ENCODE measurements at places on chromosomes 2 and 18.

DNA sequence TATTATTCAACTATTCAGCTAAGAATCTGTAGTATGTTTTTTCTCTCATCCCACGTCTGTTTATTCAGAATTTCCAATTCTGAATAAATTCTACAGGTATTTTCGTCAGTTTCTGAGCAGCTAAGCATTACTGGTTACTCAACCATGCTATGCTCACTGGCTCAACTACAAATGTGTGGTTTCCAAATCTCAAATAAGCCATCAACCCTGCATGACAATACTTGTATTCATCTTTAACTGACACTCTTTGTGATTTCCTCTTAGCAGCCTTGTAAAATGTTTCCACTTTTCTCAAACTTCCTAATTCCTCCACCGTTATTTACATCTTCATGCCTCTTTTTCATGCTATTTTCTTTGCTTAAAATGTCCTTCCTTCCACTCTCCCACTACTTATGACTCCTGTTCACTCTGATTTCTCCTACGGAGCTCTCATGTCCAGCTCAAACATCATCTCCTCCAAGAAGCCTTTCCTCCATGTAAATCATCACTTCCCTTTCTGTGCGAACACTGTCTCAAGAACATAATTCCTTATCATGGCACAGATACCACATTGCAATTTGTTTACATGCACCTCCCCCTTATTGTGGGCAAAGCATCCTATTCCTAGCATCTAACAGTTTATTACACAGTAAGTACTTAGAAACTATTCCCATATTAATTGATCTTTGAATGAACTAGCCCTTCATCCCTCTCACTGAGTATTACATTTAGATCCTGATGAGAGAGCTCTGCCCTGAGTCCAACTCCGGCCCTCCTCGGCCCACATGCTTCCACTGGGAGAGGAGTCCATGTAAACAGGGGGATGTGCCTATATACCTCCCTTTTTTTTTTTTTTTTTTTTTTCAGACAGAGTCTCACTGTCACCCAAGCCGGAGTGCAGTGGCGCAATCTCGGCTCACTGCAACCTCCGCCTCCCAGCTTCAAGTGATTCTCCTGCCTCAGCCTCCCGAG lies 10.5 kb downstream of the CCDC88A start:
- no peak for DNase-seq

- no peak for DNase-seq
These were observed 11.3 kb downstream of the TMEM247 start for GRCh38 chr2:46490521-46491141.

- peak; percentile 80 for DNase-seq
These were observed at the start of gene SLC35F5 for GRCh38 chr2:113756355-113757137. Gene SLC35F5 (minus strand): TSS chr2:113756642. CDS start chr2:113756409, 233 bp downstream.

- DNase-seq: no peak
These were observed 34.4 kb downstream of the VPS54 start for GRCh38 chr2:63984606-63985359.

DNA sequence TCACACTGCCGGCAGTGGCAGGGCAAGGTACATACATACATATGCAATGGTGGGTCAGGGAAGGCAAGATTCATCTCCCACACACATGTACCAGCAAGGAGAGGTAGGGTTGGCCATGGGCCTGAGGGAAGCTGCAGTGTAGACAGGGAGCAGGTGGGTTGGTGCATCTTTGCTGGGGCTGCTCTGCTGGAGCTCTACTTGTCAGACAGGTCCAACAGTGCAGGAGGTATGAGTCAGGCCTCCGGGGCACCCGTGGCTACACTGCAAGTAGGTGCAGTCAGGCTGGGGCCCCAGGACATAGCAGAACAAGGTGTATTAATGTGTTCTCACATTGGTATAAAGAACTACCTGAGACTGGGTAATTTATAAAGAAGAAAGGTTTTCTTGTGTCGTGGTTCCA lies 281.1 kb upstream of the COL3A1 start:
- no peak for DNase-seq

DNA sequence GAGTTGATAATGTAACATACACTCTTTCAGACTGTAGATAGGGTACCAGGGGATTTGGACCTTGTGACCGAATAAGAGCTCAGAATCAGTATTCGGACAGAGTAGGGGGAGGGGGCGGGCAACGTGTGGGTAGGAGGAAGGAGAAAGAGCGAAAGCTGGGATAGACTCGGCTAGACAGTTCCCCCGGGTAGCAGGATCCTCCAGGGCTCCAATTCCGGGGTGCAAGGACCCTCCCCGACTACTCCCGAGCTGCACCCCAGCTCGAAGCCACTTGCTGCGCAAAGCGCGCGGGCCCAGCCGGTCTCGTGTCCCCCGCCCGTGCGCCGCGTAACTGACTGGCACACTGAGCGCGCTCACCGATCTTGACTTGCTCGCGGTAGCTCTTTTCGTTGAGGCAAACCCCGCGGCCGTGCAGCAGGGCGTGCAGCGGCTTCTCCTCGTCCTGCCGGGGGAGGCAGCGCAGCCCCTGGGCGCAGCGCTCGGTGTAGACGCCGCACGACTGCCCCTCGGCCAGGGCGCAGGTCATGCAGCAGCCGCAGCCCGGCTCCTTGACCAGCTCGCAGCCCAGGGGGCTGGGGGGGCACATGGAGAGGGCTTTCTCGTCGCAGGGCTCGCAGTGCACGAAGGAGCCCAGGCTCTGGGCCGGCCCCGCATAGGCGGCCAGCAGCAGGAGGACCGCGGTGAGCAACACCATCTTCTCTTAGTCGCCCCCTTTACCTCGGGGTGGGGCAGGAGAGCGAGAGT lies 1.1 kb downstream of the IGFBP5 start:
- DNase-seq: no peak

GRCh38 chr2:157291018-157291417 lies 33.5 kb downstream of the GALNT5 start:
- no peak for DNase-seq

- DNase-seq: no peak
These were observed 1433.8 kb upstream of the SLC39A10 start for GRCh38 chr2:194223218-194223617.

- DNase-seq: no peak
These were observed 522.0 kb upstream of the FAM98A start for GRCh38 chr2:34121076-34121475.

DNA sequence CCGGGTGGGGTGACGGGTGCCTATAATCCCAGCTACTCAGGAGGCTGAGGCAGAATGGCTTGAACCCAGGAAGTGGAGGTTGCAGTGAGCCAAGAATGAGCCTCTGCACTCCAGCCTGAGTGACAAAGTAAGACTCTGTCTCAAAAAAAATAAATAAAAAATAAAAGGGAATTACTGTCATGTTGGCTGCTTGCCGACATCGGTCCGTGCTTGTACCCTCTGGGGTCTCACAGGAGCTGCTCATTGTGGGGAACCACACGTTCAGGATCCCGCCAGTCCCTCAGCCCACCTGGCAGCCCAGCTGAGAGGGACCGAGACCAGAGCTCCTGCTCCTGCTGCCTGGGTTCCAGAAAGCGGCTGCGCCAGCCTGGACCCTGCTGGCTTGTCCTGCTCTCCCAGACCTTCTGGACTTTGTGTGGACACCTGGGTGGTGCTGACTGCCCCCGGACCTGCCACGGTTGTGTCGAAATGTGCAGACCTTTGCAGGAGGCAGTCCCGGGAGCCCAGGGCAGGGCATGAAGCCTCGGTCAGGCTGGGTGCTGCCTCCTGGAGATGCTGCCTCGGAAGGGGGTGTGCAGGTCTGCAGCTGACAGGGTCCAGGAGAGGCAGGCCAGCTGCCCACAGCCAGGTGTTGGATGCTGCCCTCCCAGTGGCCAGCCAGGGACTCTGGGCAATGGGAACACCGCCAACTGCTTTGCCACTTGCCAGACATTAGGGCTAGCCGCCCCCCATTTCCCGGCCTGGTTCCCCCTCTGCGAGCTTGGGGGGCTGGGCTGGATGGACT lies 16.4 kb downstream of the KLF11 start:
- no peak for DNase-seq

DNA sequence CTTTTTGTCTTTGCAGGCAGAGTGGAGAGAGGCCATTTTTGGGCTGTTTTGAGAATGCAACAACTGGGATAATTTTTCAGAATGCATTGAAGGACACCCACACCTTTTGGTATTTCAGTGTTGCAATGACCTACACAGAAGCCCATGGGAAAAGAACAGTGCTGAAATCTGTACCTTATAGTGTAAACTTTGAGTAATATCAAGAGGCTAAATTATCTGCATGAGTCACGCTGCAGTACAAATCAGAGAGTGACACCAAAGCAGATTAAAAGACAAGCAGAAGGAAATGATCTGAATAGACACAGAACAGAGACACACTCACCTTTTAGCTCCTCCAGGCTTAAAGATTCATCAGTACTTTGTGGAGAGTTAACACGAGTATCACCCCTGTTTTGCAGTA lies 265.3 kb downstream of the PAX3 start:
- DNase-seq: no peak

- no peak for DNase-seq
These were observed 126.8 kb downstream of the CDH20 start for GRCh38 chr18:61459896-61460648.

GRCh38 chr2:140801311-140801710 lies 1329.5 kb downstream of the LRP1B start:
- DNase-seq: no peak

DNA sequence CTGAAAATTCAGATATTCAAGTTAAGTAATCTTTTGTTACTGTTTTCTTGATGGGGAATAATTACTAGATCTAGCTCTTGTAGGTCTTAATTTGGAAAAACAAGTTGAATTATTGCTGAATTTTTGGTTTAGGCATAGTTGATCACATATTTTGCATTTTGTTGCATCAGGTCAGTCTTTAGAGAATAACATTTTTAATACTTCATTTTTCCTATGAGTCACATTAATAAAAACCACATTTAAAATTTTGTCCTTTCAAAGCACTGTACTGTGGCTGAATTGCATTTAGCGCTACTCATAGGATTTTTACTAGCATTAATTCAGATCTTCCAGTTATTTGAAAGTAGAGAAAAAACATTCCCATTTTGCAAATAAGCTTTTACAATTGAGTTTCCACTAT lies 23.2 kb downstream of the MAP4K4 start:
- DNase-seq: no peak

DNA sequence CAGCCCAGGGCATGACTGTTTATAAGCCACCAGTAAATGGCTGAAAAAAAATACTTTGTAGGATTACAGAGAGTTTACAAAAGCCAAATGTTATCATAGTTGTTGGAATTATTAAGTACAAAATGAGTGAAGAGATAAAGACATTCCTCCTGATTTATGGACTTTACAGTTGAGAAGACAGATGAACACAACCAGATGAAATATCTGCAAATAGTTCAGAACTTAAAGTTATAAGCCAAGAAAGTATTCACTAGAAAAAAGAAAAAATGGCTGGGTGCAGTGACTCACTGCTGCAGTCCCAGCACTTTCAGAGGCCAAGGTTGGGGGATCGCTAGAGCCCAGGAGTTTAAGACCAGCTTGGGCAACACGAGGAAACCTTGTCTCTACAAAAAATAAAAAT lies 11.2 kb downstream of the PMAIP1 start:
- no peak for DNase-seq

- no peak for DNase-seq
These were observed 36.1 kb upstream of the MPPE1 start for GRCh38 chr18:11944252-11944651.

DNA sequence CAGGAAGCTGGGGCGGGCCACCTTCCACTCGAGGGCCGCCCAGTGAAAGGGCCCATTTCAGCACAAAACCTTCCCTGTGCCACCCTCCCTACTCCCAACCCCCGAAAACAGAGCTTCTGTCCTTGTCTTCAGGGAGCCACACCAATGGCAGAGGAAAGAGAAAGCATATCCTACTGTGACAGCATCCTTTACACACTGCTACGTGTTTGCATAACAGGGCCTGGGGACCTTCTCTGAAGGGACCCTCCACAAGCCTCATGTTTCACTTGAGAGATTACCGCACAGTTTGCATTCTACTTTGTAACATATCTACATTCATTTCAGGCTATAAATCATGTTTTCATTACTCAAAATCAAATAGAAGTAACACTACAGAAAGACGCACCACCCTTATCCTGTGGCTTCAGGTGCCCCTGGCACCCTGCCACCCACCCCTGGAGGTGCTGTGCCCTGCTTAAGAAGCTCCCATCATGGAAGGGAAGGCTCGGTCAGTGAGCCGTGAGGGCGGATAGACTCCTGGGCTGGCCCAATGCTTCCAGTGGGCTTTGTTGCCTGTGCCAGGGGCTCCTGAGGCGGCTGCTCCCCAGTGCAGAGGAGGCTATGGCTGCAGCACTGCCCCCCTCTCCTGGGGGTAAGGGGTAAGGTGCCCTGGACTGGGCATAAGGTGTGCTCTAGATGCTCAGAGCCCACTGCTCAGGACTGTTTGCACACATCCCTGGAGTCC lies 52.0 kb downstream of the EIPR1 start:
- no peak for DNase-seq

DNA sequence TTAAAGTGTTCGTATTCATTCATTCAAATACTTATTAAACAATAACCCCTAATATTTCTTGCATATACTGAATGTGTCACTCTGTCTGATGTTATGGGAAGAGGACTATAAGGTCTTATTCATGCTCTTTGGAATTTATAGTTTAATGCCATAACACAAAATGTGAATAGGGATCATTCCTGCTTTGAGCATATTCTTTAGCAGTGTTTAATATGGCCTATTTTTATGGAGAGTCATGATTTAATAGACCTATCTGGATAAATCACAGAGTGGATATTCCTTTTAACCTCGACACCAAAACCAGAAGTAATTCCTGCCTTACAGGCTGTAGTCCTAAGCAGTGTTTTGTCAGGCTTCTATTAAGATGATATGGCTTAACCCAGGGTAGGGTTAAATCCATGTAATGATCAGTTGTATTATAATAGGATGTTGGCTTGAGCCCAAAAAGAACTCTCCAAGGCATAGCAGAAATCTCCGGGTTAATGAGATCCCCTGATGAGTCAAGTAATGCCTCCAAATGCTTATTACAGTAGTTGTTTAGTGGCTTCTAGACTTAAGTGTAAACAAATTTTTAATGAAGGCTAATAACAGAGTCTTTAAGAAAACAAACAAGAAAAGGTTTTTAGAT lies 54.3 kb downstream of the GULP1 start:
- DNase-seq: no peak

GRCh38 chr18:10453261-10453805 lies 1.1 kb upstream of the APCDD1 start:
- DNase-seq: no peak

- no peak for DNase-seq
These were observed 1.6 kb upstream of the SLC66A2 start for GRCh38 chr18:79952996-79953559.

- DNase-seq: no peak
These were observed 51.4 kb downstream of the TRAPPC12 start for GRCh38 chr2:3430740-3431490.

DNA sequence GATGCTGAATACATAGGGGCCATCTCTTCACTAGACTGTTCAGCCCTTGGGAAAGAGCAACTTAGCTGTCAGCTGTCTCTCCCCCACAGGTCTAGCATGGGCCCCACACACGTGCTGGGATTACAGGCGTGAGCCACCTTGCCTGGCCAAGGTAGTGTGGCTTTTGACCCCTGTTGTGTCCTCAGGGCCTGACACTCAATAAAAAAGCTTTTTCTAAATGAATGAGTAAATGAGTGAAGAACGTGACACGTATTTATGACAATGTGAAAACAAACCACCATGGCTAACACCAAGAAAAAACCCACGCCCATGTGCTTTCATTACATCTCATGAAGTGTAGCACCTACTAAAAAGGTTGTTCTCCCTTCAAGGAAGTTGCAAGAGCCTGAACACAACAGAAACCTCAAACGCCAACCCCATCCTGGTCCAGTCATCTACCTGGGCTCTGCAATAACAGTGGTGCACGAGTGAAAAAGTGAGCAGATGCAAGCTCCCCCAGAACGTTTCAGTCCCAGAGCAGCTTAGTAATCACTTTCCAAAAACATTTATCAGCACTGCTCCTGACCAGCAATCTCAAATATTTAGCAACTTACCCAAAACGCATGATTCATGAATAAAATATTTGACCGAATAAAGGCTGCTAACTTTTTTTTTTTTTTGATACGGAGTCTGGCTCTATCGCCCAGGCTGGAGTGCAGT lies 3.4 kb downstream of the WDFY1 start:
- no peak for DNase-seq

Measured in NCI-H1930 (cell line).